Activated naive CD8-positive, alpha-beta T cell treated with anti-CD3 and anti-CD28 coated beads for 36 hours (primary cell): ENCODE measurements at places on chromosomes 1 and 21. TPM values are rescaled to one million over a fixed set of nuclear protein-coding genes. Genes with fewer than 3 reads are reported as not detected.

The RGSL1 gene
- not detected for total RNA-seq

The LAPTM5 gene
- 232 TPM for total RNA-seq

The USP25 gene
- 36.4 TPM for total RNA-seq

The TEX38 gene
- not detected for total RNA-seq

The RXFP4 gene
- total RNA-seq, result not detected

The TGFB2 gene
- total RNA-seq, result not detected

The MASP2 gene
- not detected for total RNA-seq

The NECTIN4 gene
- 0.16 TPM for total RNA-seq

The SNX27 gene
- 25.2 TPM for total RNA-seq

DNA sequence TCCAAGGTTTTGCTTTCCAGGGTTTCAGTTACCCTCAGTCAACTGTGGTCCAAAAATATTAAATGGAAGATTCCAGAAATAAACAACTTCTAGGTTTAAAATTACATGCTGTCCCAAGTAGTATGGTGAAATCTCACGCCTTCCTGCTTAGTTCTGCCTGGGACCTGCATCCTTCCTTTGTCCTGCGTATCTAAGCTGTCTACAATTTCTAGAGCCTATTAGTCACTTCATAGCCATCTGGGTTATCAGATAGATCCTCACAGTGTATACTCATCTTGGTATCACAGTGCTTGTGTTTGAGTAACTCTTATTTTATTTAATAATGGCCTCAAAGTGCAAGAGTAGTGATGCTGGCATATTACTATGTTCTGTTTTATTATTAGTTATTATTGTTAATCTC is 157.7 kb downstream of the ROR1 start:
- no peak for DNase-seq

- DNase-seq, result no peak
Observed at GRCh38 chr1:214085325-214085724, 97.6 kb downstream of the PROX1 start.

- DNase-seq, result no peak
Observed at GRCh38 chr1:17856496-17857108, 101.5 kb downstream of the ACTL8 start.

DNA sequence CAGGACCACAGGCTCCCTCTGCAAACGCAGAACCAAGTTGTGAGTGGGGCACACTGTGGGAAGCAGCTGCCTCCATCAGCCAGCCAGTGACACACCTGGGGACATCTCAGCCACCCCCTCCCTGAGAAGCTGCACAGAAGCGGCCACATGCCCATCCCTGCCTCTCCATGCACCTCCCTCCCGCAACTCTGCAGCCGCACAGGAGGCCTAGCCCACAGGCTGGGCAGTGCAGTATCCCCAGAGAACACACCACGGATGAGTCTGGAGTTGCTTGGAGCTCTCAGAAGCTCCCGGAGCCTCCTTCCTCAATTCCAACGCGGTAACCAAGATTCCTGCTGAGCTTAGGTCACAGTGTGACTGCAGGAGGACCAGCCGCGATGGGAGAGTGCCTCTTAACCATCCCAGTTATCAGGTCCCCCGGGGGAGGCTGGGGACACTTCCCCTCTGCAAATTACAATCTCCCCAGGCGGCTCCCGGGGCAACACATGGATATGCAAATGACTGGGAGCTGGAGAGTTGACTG is 1.2 kb upstream of the WNT3A start:
- no peak for DNase-seq

- no peak for DNase-seq
Observed at GRCh38 chr1:74526708-74527107, 14.3 kb upstream of the LRRC53 start.

DNA sequence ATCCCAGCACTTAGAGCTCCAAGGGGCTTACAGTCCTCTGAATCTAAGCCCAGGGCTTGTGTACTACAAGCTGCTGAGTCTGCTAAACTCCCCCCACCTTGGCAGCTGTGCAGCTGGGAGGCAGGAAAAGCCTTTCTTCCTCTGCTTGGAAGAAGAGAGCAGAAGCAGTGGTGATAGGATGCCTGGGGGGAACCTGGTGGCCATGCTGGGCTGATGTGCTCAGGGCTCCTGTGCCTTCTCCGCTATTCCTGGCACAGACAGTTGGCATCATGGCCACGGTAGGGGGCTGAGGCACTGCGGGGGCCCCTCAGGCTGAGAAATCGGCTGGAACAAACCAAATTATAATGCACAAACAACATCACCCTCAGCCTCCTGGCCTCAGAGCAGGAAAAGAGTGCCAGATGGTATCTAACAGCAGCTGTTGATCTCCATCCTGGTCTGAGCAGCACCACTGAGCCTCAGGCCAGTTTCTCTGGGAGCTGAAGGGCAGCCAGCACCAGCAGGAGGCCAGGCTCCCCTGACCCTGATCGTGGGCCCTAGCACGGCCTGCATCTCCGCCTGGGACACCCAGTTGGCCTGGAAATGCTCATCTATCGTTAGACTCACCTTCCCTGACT is 35.8 kb downstream of the ECE1 start:
- DNase-seq, result no peak

DNA sequence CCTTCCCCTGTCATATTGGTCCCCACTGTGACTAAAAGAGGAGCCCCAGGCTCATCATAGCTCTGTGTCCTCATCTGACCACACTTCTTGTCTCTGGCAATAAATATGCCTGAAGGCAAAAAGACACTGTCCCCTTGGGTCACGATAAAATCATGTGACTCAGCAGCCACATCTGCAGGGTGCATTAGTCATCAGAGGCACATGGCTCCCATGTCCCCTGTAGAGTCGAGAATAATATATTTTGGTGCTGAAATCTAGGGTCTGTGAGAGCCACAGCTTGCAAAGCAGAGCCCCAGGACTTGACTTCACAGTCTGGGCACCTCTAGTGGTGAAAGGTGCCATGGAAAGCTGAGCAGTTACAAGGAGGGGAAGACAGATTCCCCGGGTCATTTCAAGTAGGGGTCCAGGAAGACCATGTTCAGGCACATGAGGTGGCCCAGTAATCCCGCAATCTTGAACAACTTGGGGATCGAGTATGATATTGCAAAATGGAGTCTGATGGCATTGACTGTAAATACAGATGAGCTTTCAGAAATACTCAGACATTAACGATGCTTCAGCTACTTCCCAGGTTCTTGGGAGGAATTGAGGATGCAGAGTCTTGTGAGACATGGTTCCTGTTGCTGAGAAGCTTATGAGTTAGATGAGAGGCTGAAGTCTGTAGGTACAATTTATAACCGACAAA is 68.6 kb downstream of the SLC35F3 start:
- DNase-seq, result no peak

- no peak for DNase-seq
Observed at GRCh38 chr21:43266534-43266933, 97.7 kb downstream of the CRYAA start.

DNA sequence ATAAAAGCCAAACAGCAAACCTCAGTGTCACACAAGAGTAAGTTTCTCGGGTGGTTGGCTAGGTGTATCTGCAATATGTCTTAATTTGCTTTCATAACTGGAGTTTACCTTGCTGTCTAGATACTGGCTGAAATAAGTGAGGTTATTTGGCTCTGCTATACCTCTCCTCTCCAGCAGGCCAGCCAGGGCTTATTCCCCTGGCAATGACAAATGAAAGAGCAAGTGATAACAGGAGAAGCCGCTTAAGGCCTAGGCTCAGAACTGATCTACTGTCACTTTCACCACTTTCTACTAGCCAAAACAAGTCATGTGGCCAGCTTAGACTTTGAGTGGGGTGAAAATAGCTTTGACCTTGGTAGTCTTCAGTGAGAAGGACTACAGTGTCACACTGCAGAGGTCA is 4.8 kb upstream of the RPE65 start:
- DNase-seq, result no peak

- DNase-seq, result no peak
Observed at GRCh38 chr1:7267493-7267892, 482.2 kb downstream of the CAMTA1 start.

GRCh38 chr1:172662464-172663109 is 3.7 kb downstream of the FASLG start:
- DNase-seq, result peak; percentile 93

DNA sequence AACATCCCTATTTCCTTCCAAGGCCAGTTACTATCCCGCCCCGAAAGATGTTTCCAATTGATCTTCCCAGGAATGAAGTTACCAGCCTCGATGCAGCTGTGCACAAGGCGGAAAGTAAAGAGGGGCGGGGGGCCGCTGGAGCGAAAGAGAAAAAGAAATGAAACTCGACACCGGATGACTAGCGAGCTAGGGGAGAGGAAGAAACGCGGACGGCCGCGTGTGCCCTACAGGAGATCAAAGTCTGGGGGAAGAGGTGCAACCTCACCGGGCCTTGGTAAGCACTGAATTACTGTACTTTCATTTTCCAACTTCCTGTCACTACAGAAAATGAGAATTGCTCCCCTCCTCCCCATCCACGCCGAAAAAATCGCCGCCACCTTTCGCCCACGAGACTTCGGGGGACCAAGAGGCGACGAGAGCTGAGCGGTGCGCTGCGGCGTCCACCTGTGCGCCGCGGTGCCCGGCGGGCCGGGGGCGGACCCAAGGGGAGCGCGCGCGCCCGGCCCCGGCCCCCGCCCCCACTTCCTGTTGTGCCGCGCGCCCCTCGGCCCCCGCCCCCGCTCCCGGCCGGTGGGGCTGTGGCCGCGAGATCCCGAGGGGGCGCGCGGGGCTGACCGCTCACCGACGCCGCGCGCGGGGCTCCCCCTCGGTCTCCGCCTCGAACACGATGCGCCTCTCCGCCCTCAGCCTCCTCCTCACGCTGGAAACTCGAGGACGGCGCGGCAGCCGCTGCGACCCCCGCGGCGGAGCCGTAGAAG is 622 bp downstream of the ELK4 start:
- DNase-seq, result peak; percentile 88

DNA sequence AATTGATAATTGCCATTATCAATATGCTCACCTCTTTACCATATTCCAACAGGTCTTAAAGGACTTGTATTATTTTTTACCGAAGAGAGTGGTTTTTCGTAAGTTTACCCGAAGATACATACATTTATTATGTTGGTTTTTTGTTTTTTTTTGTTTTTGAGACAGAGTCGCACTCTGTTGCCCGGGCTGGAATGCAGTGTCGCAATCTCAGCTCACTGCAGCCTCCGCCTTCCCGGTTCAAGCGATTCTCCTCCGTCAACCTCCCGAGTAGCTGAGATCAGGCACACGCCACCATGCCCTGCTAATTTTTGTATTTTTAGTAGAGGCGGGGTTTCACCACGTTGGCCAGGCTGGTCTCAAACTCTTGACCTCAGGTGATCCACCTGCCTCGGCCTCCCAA is 30.8 kb downstream of the NR5A2 start:
- no peak for DNase-seq

DNA sequence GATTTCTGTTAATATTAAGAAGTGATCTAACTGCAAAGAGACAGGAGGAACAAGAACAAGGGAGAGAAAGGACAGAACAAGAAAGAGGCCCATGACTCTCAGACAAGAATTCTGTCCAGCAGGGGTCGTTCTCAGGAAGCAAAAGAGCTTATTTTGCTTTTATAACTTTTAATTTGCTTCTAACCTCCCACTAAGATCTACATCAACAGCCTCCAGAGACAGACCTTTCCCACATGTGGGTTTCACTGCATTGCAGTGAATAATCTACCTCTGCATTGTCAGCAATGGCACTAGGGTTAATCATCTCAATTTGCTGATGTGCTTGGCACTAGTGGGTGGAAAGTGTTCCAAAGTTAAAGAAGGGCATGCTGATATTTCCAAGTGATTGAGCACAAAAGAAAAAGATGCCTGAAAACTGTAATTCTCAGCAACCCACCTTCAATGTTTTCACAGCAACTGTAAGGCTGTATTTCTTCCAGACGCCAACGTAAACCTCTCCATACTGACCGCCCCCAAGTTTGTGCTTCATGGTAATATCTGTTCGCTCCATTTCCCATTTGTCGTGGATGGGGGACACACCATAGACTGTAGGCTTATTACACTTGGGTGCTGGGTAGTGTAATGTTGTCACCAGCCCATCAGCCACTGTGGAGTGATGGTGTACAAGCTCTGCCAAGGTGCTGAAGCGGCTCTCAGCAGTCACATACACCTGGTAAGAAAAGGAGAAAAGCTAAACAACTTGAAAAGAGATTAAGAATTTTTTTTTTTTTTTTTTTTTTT is 39.5 kb downstream of the TOR3A start:
- DNase-seq, result no peak

DNA sequence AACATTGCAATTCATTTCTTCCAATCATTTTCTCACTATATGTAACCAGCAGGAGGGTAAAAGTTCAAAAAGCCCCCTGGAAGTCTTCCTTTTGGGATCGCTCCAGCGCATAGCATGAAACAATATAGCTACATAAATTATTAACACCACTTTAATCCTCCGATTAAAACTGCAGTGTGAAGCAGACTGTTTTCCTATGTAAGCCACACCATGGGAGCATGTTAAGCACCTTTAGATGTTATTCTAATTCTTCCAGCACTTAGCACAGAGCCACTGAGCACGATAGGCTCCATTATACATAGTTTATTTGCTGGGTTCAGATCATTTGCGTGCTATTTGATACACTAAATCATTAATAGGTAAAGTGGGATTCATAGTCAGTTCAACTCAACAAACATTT is 18.4 kb upstream of the GADD45A start:
- DNase-seq, result no peak

- no peak for DNase-seq
Observed at GRCh38 chr1:53655931-53656746, 82.8 kb downstream of the GLIS1 start.

DNA sequence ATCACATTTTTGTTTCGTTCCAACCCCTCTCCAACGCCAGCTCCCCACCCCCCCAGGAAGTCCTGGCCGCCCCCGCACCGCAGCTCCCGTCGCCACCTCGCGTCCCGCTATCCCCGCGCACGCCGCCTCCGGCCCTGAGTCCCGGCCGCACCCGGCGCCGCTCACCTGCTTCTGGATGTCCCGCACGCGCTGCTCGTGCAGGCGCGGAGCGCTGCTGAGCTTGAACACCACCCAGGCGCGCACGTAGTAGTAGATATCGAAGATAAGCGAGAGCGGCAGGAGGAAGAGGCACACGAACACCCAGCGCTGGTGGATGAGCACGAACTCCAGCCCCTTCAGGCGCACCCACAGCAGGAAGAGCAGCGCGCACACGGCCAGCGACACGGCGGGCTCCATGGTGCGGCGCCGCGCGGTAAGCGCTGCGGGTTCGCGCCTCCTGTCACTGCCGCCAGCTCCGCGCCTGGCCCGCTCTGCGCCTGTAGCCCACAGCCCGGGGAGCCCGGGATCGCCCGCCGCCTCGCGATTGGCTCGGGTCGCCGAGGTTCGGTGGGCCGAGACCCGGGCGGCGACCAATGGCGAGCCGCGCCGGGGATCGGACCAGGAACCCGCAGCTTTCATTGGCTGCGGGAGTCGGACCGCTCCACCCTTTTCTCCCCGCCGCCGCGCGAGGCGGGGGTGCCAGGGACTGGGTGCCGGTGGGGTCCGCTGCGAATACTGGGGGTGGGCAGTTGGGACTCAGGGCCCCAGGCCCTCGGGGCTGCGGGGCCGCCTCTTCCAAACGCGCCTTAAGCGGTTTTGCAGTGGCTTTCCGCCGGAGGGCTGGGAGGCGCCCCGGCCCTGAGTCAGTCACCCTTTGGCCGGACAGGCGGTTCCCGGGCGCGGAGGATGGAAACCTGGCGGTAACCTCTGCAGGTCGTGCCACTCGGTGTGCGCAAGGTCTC is at the start of gene DHCR24:
Gene DHCR24, minus strand, starts transcription at position 472 of the 941 bp plus-strand sequence. Its CDS starts 76 bp downstream, at position 396.
- peak; percentile 89 for DNase-seq
